ENCODE measurements at places on chromosomes 1 and 21. TPM values are rescaled to one million over a fixed set of nuclear protein-coding genes. Genes with fewer than 3 reads are reported as not detected.

The HPDL gene
- total RNA-seq: 0.24 TPM

The DIRAS3 gene
- 7.9 TPM for total RNA-seq

The PDC gene
- total RNA-seq: not detected

The RNU1-3 gene
- under 0.01 TPM for total RNA-seq

The CITED4 gene
- total RNA-seq: 42.1 TPM

The RGS1 gene
- not detected for total RNA-seq

The NTRK1 gene
- total RNA-seq: not detected

The FOXD2 gene
- 0.18 TPM for total RNA-seq
